ENCODE measurements at places on chromosomes 11 and 22.

DNA sequence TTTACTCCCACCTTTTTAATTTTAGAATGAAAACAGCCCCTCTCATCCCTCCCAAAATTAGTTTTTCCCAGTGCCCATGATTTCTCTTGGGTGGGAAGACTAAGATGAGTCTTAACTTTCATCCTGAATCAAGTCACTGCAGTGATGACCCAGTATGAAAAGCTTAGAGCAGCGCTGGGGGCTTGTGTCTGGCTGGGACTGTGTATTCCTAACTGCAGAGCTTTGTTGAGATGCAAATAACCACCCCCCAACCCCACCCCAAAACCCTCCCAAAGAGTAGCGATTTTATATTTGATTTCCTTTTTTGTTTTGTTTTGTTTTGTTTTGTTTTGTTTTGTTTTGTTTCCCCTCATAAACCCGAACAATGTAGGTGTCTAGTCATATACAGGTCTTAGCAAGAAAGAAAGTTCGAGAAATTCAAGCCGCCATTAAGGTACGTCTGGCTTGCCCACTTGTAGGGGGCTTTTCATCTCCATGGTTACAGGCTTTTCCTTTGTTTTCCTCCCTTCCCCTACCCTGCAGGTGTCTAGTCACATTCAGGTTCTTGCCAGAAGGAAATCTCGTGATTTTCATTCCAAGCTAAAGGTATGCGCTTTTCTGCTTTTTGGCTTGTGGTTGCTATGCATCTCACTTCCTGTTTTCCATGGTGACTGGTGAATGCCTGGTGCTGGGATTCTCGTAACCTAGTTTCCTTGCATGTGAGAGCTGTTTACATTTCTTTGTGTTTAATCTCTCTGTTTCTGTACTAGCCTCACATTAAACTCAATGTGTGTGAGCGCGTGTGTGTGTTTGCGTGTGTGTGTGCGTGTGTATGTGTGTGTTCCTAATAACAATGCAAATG lies 144.6 kb upstream of the RASSF10 start:
- no peak for DNase-seq

GRCh38 chr11:104328512-104328907 lies 164.6 kb upstream of the PDGFD start:
- DNase-seq, result no peak

DNA sequence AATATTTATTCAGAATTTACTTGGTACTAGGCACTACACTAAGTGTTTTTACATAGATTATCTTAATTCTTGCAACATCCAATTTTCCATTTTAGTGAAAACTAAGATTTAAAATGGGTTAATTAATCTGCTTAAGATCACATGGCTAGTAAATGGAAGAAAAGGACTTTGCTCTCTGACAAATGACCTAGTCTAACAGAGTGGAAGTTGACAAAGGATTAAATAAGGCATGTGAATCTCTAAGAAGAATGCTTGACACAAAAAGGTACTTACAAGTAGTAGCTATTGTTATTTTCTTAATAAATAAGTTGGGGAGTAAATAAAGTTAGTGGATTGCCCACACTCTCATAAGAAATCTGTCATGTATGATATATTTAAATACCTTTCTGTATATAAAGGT lies 584.8 kb downstream of the DLG2 start:
- no peak for DNase-seq

GRCh38 chr11:31995525-31996094 lies 95.3 kb upstream of the RCN1 start:
- no peak for DNase-seq

GRCh38 chr22:23292453-23293350 lies 112.4 kb downstream of the BCR start:
- no peak for DNase-seq

GRCh38 chr22:27749597-27750225 lies 51.8 kb downstream of the MN1 start:
- DNase-seq, result no peak

DNA sequence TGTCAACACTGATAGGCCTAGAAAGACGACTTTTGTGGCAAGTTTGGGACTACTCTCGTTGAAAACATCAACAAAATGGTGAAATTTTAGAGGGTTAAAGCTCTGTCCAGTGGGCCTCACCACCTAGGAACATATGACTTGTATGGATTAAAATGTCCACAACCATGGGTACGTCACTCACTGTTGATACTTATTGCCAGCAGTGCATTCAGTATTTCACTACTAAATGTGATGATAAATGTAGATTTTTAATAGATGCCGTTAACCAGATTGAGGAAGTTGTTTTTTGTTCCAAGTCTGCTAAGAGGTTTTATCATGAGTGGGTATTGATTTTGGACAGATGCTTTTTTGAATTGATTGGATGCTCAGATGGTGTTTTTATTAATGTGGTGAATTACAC lies 33.7 kb downstream of the POLD3 start:
- no peak for DNase-seq

DNA sequence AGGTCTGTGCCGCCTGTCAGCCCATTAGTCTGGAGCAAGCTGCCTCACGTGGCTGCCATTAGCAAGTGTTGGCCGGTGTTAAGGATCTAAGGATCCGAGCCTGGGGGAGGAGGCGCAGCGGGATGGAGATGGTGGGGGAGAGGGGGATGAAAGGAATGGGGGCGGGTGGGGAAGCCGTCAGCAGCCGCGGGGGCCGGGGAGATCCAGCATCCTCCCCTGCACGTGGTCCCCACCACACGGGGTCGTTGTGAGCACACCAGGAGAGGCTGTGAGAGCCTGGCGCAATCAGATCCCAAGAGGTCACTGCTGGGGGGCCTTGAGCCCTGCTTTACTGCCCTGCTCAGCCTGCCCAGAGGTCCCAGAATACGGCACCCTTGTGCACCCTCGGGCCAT lies 7.3 kb downstream of the CABP7 start:
- no peak for DNase-seq

- no peak for DNase-seq
Observed at GRCh38 chr11:77035039-77035438, 841 bp downstream of the B3GNT6 start.

DNA sequence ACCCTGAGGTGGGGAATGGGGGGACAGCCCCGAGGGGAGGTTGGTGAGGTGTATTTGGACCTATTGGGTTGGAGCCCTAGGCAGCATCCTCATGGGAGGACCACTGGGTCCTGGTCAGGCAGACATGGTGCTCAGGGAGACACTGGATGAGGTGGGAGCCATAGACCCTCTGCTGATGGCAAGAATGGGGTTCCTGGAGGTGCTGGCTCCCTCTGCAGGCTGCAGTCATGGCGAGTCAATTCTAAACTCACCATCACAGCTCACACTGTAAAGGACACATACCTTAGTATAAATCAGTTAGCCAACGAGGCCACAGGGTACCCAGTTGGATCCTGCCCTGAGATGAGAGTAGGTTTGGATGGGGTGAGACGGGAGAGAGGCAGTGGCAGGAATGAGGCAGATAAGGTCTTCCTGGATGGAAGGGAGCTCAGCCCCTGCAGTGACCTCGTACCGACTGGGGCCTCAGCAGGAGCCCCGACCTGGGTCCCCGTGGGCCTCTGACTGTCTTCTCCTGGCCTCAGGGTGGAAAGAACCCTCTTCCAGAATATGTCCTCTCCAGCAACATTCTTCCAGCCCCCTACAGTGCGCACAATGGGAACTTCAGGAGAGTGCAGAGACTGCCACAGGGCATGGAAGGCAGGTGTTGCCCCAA lies 1.7 kb upstream of the GAB4 start:
- no peak for DNase-seq

DNA sequence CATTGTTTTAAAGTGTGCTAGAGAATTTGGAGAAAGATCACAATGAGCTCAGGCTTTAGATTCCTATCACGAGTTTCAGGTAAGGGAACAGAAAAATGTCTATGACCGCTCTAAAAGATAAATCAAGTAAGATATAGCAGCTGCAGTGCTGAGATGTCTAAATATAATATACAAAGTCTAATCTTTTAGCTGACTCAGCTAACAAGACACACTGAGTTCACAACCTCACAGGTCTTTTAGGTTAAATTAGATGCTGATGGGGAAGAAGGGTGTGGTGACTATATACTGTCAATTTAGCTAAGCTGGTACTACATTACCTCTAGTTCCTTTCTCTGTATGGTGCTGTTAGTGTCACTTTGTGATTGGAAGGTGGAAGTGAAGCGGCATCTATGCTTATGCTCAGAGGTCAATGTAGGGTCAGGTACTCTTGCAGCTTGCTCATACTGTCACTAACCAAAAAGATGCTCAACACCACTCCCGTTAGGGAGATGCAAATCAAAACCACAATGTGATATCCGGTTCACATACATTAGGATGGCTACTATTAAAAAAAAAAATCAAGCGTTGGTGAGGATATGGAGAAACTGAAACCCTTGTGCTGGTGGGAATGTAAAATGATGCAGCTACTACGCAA lies 283.5 kb downstream of the SWAP70 start:
- no peak for DNase-seq
